Non-pigmented ciliary epithelial cell (primary cell): ENCODE measurements at places on chromosomes 13 and 19.

DNA sequence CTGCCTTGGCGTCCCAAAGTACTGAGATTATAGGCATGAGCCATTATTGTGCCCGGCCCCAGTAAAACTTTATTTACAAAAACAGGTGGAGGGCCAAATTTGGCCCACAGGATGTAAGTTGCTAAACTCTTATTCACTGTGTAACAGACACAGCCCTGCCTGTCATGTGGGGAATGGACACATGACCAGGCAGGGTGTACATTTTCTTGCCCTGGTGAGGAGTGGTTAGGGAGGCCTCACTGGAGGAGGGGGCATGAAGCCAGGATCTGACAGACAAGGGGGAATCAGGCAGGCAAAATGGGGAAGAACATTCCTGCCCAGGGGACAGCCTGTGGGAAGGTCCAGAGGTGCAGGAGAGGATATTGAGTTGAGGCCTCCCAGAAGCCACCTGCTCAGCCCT lies 7.4 kb upstream of the PGLS start:
- no peak for DNase-seq

DNA sequence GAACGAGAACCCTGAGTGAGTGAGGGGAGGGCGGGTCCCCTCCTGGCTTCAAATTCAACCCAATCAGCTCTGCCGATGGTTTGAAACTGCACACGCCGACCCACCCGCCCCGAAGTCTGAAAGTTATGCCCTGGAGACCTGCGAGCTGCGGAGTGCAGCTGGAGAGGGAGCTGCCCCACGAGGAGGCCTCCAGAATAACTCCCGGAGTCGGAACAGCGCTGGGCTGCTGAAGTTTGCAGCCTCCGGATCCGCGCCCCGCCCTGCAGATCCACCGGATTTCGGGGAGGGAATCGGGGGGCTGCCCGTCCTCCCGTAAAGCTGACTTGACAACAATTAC lies 7.0 kb downstream of the POU4F1 start:
- DNase-seq: no peak

DNA sequence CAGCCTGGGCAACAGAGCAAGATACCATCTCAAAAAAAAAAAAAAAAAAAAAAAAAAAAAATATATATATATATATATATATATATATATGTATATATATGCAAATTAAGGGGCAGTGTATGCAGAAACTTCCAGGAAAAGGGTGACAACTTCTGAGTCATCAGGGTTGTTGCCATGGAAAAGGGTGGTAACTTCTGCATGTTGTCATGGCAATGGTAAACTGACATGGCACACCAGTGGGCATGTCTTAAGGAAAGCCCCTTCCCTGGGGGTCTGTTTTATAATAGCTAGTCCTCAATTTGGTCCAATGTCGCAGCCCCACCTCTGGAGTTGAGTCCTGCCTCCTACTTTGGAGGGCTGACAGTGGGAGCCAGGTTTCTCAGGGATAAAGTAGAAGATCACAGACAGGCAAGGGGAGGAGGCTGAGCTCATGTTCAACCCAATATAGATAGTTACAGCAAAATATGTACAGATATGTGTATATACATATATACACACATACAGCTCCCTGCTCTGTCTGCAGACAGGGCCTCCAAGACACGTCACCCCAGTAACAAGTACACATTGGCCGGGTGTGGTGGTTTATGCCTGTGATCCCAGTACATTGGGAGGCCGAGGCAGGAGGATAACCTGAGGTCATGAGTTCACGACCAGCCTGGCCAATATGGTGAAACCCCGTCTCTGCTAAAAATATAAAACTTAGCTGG lies 7.2 kb upstream of the FCHO1 start:
- no peak for DNase-seq

DNA sequence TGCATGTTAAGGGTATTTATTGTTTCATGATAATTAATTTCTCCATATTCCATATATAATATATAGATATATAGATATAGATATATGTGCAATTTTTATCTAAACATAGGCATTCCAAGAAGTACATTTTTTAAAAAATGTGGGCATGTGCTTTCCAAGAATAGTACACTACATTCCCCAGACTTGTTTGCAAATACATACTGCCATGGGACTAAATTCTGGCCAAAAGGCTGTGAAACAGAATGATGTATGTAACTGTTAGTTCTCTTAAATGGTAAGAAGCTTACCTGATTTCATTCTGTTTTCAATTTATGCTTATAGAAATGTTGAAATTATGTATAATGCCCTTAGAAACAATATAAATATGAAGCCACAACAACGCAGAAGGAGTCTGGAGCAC lies 503.2 kb upstream of the SPRY2 start:
- no peak for DNase-seq

- no peak for DNase-seq
These were observed 112.2 kb downstream of the PAN3 start for GRCh38 chr13:28250542-28250941.

DNA sequence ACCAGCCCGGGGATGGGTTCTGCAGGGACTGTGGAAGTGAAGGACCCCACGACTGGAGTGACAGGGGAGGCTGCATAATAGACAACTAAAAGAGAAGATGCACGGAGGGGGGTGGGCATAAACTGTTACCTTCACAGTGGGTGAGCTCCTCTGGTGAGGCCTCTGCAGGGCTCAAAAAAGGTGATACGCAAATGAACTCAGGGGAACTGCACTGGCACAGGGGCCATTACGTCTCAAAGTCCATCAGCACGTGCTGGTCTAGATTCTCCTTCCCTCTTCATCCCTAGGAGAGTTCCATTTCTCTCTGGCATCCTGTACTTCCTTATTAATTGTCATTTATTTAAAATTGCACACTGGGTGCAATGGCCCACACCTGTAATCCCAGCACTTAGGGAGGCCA lies 8.1 kb upstream of the FFAR2 start:
- no peak for DNase-seq

DNA sequence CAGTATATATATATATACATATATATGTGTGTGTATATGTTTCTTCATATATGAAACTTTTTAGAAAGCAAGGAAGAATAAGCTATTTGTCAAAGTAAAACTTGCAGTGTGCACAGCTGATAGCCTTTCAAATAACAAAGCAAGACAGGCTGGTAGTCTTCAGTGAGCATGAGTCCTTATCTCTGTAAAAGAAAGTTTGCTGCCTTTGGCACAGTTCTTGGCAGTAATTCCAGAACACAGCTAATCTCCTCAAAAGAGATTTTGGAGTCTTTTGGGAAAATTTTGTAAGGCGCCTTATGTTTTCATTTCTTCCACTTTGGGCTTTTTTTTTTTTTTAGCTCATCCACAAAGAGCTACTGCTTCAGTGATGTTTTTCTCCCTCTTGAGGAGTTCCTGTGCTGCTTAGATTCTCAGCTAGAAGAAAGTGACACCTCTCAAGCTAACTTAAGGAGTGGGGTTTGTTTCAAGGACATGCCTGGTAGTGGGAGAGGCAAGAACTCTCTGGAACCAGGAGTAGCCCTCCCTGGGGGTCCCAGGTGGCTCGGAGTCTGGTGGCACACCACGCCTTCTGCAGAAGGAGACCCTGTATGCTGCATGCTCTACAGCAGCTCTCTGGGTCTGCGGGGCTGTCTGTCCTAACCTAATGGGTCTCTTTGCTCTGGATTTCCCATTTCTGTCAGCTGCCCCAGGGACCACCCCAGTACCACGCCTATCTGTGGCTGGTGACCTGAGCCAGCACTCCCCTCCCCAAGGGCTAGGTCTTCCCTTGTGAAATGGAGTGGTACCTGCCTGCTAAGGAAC lies 58.8 kb downstream of the TNFRSF19 start:
- DNase-seq: no peak

DNA sequence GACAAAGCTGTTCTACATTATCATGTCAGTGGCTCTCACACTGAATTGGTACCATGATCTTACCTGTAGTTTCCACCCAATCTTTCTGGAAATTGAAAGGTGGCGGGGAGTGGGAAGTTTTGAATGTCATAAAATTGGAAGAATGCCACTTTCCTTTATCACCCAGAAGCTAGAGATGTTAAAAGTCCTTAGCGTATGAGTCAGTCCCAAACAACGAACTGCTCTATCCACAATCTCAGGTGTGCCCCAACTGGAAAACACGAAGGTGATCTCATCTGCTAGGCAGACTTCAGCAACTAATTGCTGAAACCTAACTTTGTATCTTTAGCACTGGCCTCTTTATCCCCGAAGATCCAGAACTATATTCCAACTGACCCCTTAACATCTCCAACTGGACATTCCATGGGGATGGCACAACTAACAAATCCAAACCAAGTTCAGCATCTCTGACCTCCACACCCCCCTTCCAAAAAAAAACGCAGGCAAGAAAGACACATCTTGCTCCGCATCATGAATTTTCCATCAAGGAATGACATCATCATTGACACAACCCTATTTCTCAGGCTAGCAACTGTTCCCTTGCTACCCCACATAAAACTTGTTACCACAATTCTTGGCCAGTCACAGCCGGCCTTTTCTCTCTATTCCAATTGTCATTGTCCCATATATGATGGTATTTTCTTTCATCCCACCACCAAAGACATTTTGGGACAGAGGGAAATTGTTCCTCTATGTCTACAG lies 175.4 kb downstream of the KLF12 start:
- DNase-seq: no peak

- no peak for DNase-seq
These were observed 734.9 kb upstream of the PCDH9 start for GRCh38 chr13:67964986-67965385.

DNA sequence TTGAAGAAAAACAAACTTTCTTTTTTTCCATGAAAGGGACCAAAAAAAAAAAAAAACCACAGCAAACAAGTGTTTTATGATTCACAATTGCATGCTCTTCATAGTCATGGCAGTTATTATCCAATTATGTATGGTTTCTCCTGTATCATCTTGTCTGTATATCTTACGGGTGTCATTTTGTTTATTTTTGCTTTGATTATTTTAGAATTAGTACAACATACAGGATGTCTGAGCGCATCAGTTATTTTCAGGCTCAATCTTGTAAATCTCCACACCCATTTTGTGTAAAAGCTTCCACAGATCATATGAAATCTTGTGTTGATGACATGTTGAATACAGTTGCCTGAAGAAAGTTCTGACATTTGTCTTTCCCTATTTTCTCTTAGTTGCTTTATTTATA lies 280.3 kb downstream of the KLF5 start:
- DNase-seq: no peak

DNA sequence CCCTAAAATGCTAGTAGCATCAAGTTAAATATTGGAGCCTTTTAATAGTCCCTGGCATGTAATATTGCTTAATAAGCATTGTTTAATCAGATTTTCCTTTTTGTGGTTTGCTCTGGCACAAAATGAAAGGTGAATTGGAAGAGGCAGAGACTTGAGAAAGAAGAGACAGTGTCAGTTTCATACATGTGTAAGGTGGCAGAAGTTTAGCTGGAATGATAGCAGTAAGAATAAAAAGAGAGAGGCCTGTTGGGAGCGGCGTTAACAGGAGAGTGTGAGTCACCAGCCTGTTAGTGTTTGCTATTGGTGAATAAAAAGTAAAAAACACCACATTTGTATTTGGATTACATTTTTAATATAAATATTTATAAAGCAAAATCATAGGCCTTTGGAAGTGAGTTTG lies 145.3 kb downstream of the PDS5B start:
- no peak for DNase-seq

DNA sequence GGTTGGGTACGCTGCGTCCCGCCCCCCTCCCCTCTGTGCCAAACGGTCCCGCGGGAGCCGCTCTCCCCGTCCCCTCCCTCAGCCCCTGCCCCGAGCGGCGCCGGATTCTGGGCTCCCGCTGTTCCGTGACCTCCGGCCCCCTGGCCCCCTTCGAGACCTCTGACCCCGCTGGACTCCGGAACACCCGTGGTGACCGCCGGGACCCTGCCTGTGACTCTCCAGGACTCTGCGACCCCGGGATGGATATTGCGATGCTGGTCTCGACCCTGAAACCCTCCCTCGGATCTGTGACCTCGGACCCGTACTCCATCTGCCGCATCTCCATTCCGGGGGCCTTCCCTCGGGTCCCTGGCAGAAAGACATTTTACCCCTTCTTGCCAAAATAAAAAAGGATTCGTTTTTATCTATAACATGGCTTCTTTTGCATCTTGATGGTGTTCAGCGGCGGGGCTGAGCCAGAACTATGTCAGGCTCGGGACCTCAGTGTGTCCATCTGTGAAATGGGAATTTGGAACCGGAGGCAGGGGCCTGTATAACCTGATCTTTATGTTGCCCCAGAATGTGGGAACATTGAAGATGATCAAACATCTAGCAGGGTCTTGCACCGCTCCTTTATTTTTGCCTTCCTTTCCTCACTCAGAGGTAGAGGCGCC lies 654 bp upstream of the MEGF8 start:
- no peak for DNase-seq

- no peak for DNase-seq
These were observed 12.7 kb downstream of the ARHGAP45 start for GRCh38 chr19:1079566-1080111.

- DNase-seq: no peak
These were observed 31.7 kb downstream of the COMP start for GRCh38 chr19:18759304-18759994.

DNA sequence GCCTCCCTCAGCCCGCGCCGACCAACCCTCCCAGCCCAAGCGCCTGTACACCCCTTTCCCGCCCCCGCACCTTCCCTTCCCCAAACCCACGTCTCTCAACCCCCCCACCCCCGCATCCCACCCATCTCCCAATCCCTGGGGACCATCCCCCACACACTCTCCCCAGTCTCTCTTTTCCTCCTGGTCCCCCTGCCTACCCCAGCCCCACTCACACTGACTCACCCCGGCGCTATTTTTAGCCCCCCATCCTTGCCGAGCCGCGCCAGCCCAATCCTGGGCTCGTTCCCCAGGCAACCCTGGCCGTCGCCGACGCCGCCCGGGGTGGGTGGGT lies 11.7 kb downstream of the CIC start:
- no peak for DNase-seq

DNA sequence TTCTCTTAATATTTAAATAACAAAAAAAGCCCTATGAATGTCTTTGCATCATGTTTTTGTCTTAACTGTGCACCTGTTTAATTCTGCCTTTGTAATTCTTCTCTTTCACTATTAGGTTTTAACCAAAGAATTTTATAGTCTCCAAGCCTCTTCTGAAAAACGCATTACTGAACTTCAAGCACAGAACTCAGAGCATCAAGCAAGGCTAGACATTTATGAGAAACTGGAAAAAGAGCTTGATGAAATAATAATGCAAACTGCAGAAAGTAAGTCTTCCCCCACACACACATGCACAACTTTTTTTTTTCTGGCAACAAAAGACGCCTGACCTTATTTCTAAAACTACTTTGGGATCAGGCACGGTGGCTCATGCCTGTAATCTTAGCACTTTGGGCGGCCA lies 126.5 kb downstream of the PIBF1 start:
- no peak for DNase-seq

GRCh38 chr19:7492558-7492957 lies 3.7 kb upstream of the PEX11G start:
- no peak for DNase-seq

- DNase-seq: no peak
These were observed 10.9 kb downstream of the KASH5 start for GRCh38 chr19:49398931-49399330.
